Stimulated activated CD8-positive, alpha-beta memory T cell treated with anti-CD3 and anti-CD28 coated beads, Interleukin-12 subunit alpha, Interleukin-12 subunit beta, amount 100 ng/mL, for 4 hours (primary cell): ENCODE measurements at places on chromosomes 3 and 15.

DNA sequence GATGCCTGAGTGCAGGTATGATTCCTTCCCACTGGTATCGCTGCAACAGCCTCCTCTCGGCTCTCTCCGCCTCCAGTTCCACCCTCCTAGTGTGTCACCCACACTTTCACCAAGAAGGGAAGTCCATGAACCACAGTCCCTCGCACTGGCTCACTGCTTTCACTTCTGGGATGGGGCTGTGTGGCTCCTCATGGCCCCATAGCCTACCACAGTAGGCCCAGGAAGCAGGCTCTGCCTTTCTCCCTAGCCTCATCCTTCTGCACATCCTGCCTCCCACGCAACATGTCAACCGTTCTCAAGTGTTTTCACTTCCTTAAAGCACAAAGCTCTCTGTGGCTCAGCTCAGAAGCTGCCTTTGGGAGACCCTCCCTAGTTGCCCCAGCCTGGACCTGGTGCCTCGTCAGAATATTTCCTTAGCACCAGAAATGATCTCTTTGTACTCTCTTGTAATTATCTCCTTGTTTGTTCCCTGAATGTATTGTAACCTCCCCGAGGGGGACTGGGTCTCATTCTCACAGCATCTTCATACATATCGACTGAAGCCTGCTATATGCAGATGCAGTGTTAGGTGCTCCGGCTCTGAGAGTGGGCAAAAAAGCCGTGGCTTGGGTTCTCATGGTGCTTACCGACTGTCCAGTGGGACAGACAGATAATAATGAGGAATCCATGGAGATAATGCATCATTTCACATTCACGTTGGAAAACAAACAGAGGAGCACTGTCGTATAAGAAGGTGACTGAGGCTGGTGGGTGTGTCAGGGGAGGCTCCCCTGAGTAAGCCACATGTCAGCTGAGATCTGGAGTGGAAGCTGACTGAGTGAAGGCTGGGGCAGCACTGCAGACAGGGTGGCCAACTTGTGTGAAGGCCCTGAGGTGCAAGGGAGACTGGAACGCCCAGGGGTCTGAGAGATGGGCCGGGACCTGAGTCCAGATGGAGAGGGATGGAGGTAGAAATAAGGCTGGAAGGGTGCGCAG is 107.1 kb downstream of the DGKG start:
- no peak for DNase-seq

GRCh38 chr3:196793246-196793645 is 53.6 kb downstream of the PAK2 start:
- DNase-seq, result no peak

- DNase-seq, result no peak
Measured at GRCh38 chr3:176561826-176562225, 635.5 kb downstream of the TBL1XR1 start.

DNA sequence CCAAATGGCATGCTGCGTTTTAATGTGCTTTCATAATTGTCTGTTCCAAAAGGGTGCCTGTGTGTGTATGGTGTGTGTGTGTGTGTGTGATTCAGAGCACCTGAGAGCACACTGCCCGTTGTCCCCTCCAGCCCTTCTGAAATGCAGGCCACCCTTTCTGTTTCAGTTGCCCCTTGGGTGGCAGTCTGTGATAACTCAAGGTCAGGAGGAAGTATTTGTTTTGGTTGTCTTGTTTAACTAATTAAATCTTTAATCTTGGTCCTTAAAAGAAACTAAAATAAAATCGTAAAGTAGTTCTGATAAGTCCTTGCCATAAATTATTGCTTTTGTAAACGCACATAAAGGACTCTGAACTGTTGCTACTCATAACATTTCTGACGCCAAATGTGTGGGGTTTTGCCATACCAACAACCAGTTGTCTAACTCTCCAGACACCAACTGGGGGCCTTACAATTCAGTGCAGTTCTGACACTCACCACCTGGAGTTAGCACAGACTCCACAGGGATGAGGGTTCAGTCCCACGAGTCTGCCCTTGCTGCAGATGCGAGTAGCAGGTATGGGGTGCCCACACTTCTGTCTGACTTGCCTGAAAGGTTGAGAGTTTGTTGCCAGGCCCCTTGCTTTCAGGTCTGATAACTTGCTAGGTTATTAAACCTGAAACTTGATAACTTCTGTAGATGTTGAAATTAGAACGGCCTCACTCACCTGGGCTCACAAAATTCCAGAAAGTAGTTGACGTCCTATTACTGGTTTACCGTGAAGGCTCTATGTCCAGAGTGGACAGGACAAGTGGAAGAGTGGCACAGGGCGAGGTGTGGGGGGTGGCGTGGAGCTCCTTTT is 157.3 kb downstream of the IGF1R start:
- no peak for DNase-seq
